ENCODE measurements at places on chromosomes 3 and 15. TPM values are rescaled to one million over a fixed set of nuclear protein-coding genes. Genes with fewer than 3 reads are reported as not detected.

Gene C3orf85
- total RNA-seq = not detected

Gene CRYGS
- total RNA-seq = 0.86 TPM

Gene ASB14
- not detected for total RNA-seq

Gene LYZL4
- total RNA-seq = not detected

Gene NUTM1
- not detected for total RNA-seq

Gene EHD4
- total RNA-seq = 54.2 TPM

Measured in HT-29 (cell line).